Stimulated activated CD8-positive, alpha-beta memory T cell treated with anti-CD3 and anti-CD28 coated beads, Interleukin-4, amount 100 ng/mL, for 4 hours (primary cell): ENCODE measurements at places on chromosomes 12 and 14.

DNA sequence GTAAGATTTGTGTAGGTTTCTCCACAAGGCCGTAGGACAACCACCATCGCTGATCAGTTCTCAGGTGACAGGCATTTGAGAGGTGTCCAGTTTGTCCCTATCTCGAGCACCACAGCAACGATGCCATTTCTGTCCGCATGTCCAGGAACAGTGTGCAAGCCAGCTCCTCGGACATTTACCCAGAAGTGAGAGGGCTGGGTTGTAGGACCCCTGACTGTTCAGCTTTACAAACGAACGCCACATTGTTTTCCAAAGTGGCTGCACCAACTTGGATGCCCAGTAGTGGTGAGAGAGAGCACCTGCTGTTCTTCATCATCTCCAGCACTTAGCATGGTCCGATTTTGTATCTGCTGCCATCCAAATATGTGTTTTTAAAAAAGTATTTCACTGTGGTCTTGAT lies 38.6 kb downstream of the CYP46A1 start:
- DNase-seq, result no peak

GRCh38 chr12:17108877-17109541 lies 503.0 kb upstream of the LMO3 start:
- no peak for DNase-seq

- DNase-seq, result no peak
Observed at GRCh38 chr12:77995436-77996167, 164.9 kb downstream of the NAV3 start.

DNA sequence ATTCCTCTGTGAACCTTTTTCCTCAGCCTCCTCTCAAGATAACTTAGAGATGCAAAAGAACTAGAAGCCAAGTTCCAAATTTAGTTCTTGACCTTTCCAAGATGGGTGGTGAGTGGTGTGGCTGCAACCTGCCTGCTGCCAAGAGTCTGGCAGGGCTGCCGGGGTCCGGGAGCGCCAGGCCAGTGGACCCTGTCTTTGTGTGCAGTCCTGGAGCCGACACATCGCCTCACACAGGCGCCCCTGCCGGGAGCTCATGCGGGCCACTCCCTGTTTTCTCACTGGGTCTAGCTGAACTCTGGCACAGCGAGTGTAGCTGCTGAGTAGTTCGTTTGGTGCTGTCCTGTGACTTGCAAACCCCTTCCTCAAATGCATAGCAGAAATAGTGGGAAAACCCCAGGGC lies 84.9 kb downstream of the CACNA1C start:
- no peak for DNase-seq

GRCh38 chr12:91618281-91618680 lies 435.7 kb upstream of the DCN start:
- DNase-seq, result no peak
